ENCODE measurements at places on chromosomes 12 and 14.

GRCh38 chr12:14199455-14200198 is 165.9 kb upstream of the ATF7IP start:
- DNase-seq = no peak

GRCh38 chr12:1322821-1323220 is 271.6 kb downstream of the FBXL14 start:
- DNase-seq = no peak

GRCh38 chr14:26621807-26622560 is 24.2 kb upstream of the NOVA1 start:
- no peak for DNase-seq

- DNase-seq = no peak
Measured at GRCh38 chr12:118625050-118625675, 248.8 kb downstream of the SUDS3 start.

DNA sequence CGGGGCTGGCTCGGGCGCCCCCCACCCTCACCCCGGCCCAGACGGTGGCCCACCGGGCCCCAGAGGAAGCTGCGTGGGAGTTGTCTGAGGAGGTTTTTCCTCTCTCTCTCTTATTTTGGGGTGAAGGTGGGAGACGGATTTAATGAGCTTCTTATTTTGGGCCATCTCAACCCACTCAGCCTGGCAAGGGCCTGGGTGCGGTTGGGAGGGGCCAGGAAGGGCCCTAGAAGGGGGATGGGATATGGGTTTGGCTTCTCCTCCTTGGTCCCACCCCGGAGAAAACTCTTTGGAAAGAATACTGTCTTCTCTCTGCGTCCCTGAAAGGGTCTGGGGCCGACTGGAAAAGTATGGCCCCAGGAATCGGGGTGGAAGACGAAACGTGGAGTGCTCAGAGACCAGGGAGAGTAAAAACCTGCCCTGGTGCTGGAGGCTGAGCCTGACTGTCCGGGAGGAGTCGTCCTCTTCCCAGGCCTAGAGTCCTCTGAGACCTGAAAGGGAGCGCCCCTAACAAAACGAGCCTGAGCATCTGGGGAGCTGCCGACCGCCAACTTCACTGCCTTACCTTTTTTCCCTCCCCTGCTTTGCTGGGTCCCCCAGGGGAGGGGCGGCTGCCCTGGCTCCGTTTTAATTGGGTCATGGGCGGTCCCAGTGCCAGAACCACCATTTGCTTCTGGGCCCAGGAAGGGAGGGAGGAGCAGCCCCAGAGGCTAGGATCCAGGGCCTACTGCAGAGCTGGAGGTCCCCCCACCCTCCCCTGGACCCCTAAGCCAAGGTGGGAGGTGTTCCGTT is 1.6 kb downstream of the MMP14 start:
- DNase-seq = no peak

DNA sequence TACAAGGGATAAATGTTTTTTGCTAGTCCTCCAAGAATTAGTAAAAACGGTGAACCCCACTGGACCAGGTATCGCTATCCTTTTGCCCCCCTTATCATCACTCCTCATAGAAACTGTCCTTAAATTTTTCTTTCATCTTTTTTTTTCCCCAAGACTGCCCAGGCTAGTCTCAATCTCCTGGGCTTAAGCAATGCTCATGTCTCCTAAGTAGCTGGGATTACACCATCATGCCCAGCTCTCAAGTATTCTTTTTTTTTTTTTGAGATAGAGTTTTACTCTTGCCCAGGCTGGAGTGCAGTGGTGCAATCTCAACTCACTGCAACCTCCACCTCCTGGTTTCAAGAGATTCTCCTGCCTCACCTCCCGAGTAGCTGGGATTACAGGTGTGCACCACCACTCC is 9.7 kb downstream of the IRF2BPL start:
- no peak for DNase-seq

DNA sequence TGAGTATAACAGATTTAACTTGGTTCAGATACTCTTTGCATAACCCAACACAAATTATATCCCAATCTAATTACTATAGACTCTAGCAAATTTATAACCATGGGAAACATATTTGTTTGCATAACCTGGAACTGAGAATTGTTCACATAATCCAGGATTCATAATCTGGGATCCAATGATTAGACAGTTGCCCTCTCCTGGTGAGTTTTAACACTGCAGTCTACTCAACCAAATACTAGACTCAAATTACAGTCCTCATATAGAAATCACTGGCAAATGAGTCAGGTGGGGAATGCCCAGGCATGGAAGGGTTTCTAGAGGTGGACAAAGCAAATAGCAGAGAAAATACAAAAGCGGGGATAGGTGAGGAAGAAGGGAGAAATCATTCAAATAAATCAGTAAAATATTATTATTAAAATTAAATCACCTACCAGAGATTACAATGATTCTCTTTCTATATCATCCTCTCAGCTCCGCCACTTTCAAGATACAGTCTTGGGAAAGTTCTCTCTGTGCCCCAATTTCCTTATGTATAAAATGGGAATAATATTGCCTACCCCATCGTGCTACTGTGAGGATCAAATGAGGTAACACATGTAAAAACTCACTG is 9.4 kb downstream of the GCH1 start:
- DNase-seq = no peak

GRCh38 chr12:129226851-129227250 is 373.6 kb downstream of the GLT1D1 start:
- DNase-seq = no peak

GRCh38 chr14:37819155-37820015 is 224.0 kb downstream of the TTC6 start:
- no peak for DNase-seq

- DNase-seq = no peak
Measured at GRCh38 chr12:50419112-50419909, 18.6 kb downstream of the LARP4 start.

GRCh38 chr14:88802596-88802995 is 9.8 kb upstream of the EML5 start:
- DNase-seq = no peak

- DNase-seq = no peak
Measured at GRCh38 chr12:44428825-44429224, 447.3 kb downstream of the NELL2 start.

- no peak for DNase-seq
Measured at GRCh38 chr12:80325167-80325959, 118.7 kb upstream of the PTPRQ start.

GRCh38 chr14:56561606-56562005 is 18.0 kb upstream of the TMEM260 start:
- no peak for DNase-seq

DNA sequence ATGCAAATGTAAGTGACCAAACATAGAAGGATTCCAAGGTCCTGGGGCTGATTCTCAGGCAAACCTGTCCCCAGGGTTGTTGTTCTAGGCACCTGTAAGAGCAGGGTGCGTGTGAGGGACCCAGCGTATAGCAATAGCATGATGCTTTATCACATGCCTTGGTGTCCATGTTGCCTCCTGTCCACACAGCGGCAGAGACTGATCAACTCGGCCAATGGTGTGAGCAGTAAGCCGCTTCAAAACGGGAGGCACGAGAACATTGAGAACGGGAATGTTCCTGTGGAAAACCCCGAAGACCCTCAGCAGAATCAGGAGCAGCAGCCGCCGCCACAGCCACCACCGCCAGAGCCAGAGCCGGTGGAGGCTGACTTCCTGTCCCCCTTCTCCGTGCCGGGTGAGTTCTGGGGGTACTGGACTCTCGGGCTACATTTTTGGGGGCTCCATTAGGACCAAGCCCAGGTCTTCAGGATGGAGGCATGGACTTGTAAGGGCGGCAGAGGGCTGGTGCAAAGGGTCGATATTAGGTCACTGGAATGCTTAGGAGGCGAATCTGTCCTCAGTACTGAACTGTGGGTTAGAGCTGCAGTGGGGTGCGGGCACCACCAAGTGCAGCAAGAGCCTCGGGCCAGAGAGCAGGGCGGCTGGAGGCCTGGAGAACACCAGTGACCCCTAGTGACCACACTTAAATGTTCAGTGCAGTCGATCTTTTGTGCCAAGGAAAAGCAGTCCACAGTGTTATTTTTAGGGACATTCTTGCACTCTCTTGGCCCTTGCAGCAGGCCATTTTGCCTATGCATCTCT is 57.2 kb upstream of the RIN3 start:
- peak; percentile 41 for DNase-seq

- no peak for DNase-seq
Measured at GRCh38 chr14:42428996-42429395, 822.3 kb downstream of the LRFN5 start.

- no peak for DNase-seq
Measured at GRCh38 chr12:124433147-124433874, 134.1 kb downstream of the NCOR2 start.

DNA sequence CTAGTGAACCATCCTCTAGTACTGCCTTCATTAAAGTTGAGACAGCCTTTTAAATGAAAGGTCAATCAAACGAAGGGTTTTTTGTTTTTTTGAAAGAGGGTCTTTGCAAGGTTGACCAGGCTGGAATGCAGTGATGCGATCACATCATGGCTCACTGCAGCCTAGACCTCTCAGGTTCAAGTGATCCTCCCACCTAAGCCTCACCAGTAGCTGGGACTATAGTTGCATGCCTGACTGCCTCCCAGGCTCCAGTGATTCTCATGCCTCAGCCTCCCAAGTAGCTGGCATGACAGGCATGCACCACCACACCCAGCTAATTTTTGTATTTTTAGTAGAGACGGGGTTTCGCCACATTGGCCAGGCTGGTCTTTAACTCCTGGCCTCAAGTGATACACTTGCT is 114.6 kb upstream of the SINHCAF start:
- no peak for DNase-seq

GRCh38 chr12:53709671-53710070 is 17.6 kb downstream of the CALCOCO1 start:
- DNase-seq = no peak

GRCh38 chr12:49893753-49894750 is 9.6 kb downstream of the FAIM2 start:
- no peak for DNase-seq
